ENCODE measurements at places on chromosomes 1 and 21.

- H3K36me3 ChIP-seq: no peaks in the 10 kb centered on the region
- no peaks in the 10 kb centered on the region for H3K27me3 ChIP-seq
- no peak overlapping the region for H3K27ac ChIP-seq
- H3K4me1 ChIP-seq: no peaks in the 10 kb centered on the region
- no peak overlapping the region for H3K4me3 ChIP-seq
Measured at GRCh38 chr1:160630523-160631451, 16.1 kb downstream of the SLAMF1 start.

GRCh38 chr1:167258858-167259257 is 38.2 kb downstream of the POU2F1 start:
- H3K36me3 ChIP-seq: no peaks in the 10 kb centered on the region
- H3K4me1 ChIP-seq: no peaks in the 10 kb centered on the region
- DNase-seq: no peak

- H3K4me1 ChIP-seq: peaks cover 4% of the 10 kb centered on the region
- no peak for DNase-seq
- H3K4me3 ChIP-seq: no peak overlapping the region
- H3K27me3 ChIP-seq: no peaks in the 10 kb centered on the region
- peaks cover 6% of the 10 kb centered on the region for H3K36me3 ChIP-seq
Measured at GRCh38 chr1:174217787-174218574, 58.7 kb downstream of the RABGAP1L start.

GRCh38 chr1:117147341-117147831 is 25.8 kb upstream of the TRIM45 start:
- no peak overlapping the region for H3K4me3 ChIP-seq
- H3K4me1 ChIP-seq: no peaks in the 10 kb centered on the region
- H3K27ac ChIP-seq: no peak overlapping the region

DNA sequence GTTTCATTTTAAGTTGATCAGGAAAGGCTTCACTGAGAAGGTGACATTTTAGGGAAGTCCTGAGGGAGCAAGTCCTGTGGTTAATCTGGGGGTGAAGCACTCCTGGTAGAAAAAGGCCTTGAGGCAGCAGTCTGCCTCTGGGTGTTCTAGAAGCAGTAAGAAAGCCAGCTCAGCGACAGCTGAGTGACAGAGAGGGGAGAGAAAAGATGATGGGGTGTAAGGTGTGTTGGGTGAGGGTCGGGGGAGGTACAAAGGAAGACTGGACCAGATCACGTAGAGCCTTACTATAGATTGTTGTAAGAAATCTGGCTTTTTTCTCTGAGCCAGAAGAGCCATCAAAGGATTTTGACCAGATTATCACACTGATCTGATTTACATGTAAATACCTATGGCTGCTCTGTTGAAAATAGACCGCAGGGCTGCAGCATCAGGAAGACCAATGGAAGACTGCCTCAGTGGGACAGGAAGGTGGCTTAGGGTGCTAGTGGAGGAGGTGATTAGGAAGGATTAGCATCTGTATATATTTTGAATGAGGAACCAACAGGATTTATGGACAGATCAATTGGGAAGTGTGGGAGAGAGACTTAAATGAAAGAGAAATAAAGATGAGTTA is 131.2 kb downstream of the CDC7 start:
- H3K4me3 ChIP-seq: no peak overlapping the region
- H3K27ac ChIP-seq: no peak overlapping the region
- no peaks in the 10 kb centered on the region for H3K27me3 ChIP-seq
- no peak for DNase-seq

- H3K36me3 ChIP-seq: no peaks in the 10 kb centered on the region
- DNase-seq: no peak
- H3K4me1 ChIP-seq: no peaks in the 10 kb centered on the region
- no peak overlapping the region for H3K27ac ChIP-seq
Measured at GRCh38 chr1:89584211-89584610, 48.7 kb upstream of the LRRC8C start.

GRCh38 chr1:58508629-58509028 is 37.9 kb downstream of the OMA1 start:
- no peaks in the 10 kb centered on the region for H3K27me3 ChIP-seq
- H3K4me1 ChIP-seq: no peaks in the 10 kb centered on the region
- H3K27ac ChIP-seq: no peak overlapping the region

DNA sequence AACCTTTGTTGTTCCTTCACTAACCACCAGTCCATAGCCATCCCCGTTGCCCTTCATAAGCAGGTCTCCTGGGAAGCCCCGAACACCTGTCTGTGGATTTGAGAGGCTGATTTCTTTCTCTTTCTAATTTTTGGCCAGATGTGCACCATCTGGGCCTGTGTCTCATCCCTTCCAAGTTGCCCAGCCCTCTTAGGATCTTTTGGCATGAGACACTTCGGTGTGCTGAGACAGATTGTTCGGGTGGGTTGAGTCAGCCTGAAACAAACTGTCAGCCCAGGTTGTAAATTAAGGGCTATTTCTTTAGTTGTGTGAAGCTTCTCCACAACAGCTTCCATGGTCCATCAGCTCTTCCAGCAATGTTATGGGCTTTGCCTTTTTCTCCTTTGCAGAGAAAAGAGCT is 1.4 kb upstream of the DNAJC11 start:
- no peak overlapping the region for H3K27ac ChIP-seq
- H3K27me3 ChIP-seq: no peaks in the 10 kb centered on the region
- no peaks in the 10 kb centered on the region for H3K36me3 ChIP-seq
- DNase-seq: no peak

GRCh38 chr1:211148366-211148765 is 14.4 kb upstream of the KCNH1 start:
- no peaks in the 10 kb centered on the region for H3K4me1 ChIP-seq
- no peak overlapping the region for H3K27ac ChIP-seq
- H3K27me3 ChIP-seq: peaks cover 2% of the 10 kb centered on the region
- H3K36me3 ChIP-seq: no peaks in the 10 kb centered on the region
- no peak for DNase-seq
- no peak overlapping the region for H3K4me3 ChIP-seq

DNA sequence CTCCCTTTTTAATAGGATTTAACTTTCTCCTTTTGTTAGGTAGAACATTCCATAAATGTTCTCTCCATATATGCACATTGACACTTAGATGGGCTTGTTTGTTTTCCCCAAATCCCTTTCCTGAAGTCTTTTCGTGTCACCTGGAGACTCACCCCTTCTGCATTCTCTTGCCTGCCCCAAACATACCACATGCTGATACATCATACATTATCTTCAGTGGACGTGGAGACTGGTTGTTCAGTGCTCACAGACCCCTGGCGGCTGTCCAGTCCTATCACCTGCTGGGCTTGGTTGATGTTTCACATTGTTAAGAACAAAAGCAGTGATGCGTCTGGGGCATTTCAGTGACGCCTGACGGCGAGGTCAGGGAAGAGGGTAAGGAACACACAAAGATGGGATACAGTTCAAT is 22.2 kb downstream of the FMOD start:
- H3K4me3 ChIP-seq: no peak overlapping the region
- DNase-seq: no peak
- no peaks in the 10 kb centered on the region for H3K27me3 ChIP-seq
- H3K27ac ChIP-seq: no peak overlapping the region
- no peaks in the 10 kb centered on the region for H3K4me1 ChIP-seq

DNA sequence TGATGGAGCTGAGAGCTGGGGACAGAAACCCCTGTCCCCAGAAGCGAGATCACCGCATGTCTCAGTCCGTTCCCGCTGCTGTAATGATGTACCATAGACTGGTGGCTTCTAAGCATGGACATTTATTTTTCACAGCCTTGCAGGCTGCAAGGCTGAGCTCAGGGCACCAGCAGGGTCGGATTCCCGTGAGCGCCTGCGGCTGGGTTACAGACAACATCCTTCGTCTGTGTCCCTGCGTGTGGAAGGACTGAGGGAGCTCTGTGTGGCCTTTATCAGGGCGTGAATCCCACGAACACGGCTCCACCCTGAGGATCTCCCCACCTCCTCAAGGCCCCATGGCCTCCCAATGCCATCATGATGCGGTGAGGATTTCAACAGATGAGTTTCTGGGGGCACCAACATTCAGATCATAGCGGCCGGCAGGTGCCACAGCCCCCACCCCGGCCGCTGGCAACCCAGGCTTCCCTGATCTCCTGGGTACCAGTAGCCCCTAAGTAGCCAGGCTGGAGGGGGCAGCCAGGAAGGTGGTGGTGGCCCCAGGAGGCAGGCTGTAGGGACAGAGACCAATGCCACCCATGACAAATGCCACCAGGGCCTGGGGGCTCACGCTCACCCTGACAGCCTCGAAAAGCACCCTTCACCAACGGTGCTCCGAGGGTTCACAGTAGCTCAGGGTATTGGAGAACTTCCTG is 104.4 kb downstream of the CRYAA start:
- DNase-seq: no peak
- no peaks in the 10 kb centered on the region for H3K27me3 ChIP-seq
- H3K4me1 ChIP-seq: peaks cover 6% of the 10 kb centered on the region
- H3K27ac ChIP-seq: no peak overlapping the region
- no peak overlapping the region for H3K4me3 ChIP-seq

DNA sequence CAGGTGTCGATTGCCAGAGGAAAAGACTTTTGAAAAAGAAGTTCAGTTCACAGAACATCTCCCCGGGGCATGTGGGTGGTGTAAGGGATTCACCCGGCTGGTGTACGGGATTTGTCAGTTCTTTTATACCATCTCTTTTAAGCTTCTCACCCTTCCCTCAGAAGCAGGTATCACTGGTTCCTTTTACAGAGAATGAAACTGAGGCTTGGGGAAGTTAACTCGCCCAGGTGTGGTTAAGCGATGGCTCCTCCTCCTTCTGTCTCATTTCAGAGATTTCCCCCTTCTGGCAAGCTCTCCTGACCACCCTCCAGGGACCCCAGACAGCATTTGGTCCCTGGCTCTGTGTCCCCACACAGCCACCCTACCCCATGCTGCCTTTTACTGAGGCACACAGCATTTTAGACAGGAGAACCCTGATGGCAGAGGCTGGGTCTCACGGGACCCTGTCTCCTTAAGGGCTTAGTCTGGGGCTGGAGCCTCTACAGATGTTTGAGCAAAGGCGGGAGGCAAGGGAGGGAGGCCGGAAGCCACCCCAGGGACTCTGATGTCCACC is 2.8 kb upstream of the ECE1 start:
- H3K4me1 ChIP-seq: peaks cover 5% of the 10 kb centered on the region
- peak overlapping the region; percentile 65 for H3K27ac ChIP-seq
- DNase-seq: no peak
- no peak overlapping the region for H3K4me3 ChIP-seq
- H3K27me3 ChIP-seq: no peaks in the 10 kb centered on the region

DNA sequence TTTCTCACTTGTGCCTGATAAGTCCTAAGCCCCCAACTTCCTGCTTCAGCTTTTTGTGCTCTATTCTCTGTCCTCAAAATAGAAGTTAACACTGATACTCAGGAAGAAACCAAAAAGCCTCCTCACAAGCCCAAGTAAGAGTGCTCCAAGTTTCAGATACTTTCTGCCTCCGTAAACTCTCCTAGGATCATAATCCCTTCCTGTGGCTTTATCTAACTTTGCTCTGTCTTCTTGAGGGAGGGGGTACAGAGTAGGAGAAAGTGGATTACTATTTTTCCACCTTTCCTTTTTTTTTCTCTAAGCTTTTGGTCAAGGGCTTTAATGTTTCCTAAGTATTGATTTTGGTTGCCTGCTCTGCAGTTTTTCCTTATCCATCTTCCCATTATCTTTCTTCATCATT is 54.6 kb downstream of the DPH5 start:
- H3K27me3 ChIP-seq: no peaks in the 10 kb centered on the region
- no peaks in the 10 kb centered on the region for H3K4me1 ChIP-seq

GRCh38 chr21:37912616-37913015 is 3.6 kb downstream of the KCNJ6 start:
- H3K4me1 ChIP-seq: peaks cover 14% of the 10 kb centered on the region
- peaks cover 8% of the 10 kb centered on the region for H3K27me3 ChIP-seq
- H3K4me3 ChIP-seq: no peak overlapping the region
- no peaks in the 10 kb centered on the region for H3K36me3 ChIP-seq

GRCh38 chr1:88216441-88216840 is 467.6 kb upstream of the PKN2 start:
- no peaks in the 10 kb centered on the region for H3K27me3 ChIP-seq
- DNase-seq: no peak
- H3K4me1 ChIP-seq: no peaks in the 10 kb centered on the region
- H3K36me3 ChIP-seq: no peaks in the 10 kb centered on the region

DNA sequence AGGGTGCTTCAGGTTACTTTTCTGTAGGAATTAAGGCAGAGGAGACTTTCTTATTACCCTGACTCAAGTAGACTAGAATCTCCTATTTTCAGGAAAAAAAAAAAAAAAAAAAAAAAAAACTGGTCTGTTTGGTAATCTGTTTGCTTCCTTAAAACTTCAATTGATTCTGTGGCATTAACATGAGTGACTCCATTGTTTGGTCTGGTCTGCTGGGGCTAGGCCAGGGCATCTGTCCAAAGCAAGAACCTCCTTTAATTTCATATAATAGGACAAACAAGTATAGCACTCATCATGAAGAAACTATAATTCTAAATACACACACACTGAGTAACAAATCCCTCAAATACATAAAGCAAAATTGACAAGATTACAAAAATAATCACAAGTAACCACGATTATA is 32.9 kb upstream of the LRRC7 start:
- no peaks in the 10 kb centered on the region for H3K27me3 ChIP-seq
- no peak overlapping the region for H3K27ac ChIP-seq
- no peak for DNase-seq
- no peaks in the 10 kb centered on the region for H3K4me1 ChIP-seq
- no peak overlapping the region for H3K4me3 ChIP-seq
- no peaks in the 10 kb centered on the region for H3K36me3 ChIP-seq

- no peaks in the 10 kb centered on the region for H3K36me3 ChIP-seq
- no peaks in the 10 kb centered on the region for H3K4me1 ChIP-seq
- DNase-seq: no peak
- no peaks in the 10 kb centered on the region for H3K27me3 ChIP-seq
Measured at GRCh38 chr1:1179346-1179982, 5.8 kb downstream of the TTLL10 start.

- no peak for DNase-seq
- no peaks in the 10 kb centered on the region for H3K36me3 ChIP-seq
- no peak overlapping the region for H3K4me3 ChIP-seq
Measured at GRCh38 chr1:11880181-11880575, 21.4 kb upstream of the NPPB start.

DNA sequence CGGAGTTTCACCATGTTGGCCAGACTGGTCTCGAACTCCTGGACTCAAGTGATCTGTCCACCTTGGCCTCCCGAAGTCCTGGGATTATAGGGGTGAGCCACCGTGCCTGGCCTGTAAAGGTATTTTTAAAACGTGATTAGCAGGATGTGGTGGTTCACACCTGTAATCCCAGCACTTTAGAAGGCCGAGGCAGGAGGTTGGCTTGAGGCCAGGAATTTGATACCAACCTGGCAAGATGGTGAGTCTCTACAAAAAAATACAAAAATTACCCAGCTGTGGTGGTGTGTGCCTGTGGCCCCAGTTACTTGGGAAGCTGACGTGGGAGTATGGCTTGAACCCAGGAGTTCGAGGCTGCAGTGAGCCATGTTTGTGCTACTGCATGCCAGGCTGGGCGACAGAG is 43.3 kb upstream of the SOD1 start:
- H3K4me1 ChIP-seq: peaks cover 4% of the 10 kb centered on the region
- no peak overlapping the region for H3K27ac ChIP-seq
- H3K4me3 ChIP-seq: no peak overlapping the region
- DNase-seq: no peak
- no peaks in the 10 kb centered on the region for H3K27me3 ChIP-seq
- no peaks in the 10 kb centered on the region for H3K36me3 ChIP-seq

GRCh38 chr1:109794319-109795132 is 30.8 kb upstream of the EPS8L3 start:
- DNase-seq: no peak
- H3K27me3 ChIP-seq: no peaks in the 10 kb centered on the region
- peaks cover 15% of the 10 kb centered on the region for H3K4me1 ChIP-seq
- no peak overlapping the region for H3K4me3 ChIP-seq
- H3K36me3 ChIP-seq: no peaks in the 10 kb centered on the region

Data from liver (tissue), 10 donors.